ENCODE measurements at places on chromosomes 12 and 14.

GRCh38 chr14:75520852-75521251 lies 1.4 kb upstream of the BATF start:
- DNase-seq = no peak

DNA sequence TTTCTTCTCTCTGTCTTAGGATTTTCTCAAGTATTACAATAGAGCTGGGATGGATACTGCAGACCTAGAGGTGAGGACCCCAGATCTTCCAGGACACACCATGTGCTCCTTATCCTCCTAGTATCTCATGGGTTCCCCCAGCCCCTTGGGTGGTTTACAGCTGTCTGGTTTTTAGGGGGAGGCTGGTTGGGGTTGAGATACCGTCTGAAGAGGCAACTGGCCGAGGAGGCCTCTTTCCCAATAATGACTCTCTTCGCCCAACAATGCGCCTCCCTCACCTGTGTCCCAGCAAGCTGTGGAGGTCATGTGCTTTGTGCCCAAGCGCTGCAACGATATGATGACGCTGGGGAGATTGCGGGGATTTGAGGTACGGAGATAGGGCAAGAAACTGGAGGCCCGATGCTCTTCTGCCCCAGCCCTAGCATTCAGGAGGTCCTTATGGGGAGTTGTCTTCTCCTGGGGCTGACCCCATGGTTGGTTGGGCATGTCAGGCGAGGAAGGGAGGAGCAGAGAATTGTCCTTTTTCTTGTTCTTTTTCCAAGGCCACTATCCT lies 3.8 kb downstream of the ARHGEF25 start:
- no peak for DNase-seq

- no peak for DNase-seq
These were observed 7.6 kb upstream of the RNF34 start for GRCh38 chr12:121392325-121392716.

- peak; percentile 29 for DNase-seq
These were observed 68.2 kb upstream of the E2F7 start for GRCh38 chr12:77133566-77133965.

DNA sequence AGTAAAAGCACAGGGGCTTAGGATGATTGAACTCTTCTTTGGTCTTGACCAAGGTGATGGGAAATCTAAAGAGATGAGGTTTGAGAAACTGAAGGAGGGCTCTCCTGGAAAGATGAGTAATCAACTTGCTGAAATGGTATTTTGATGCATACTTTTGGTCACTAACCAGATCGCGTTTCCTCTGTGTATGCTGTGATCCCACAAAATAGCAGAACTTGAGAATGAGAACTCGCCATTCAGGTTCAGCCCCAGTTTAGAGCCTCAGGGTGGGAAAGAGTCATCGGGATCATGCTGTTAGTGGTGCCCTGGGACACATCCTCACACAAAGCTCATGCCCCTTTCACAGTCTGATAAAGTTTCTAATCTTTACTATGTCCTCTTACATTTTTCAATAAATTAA lies 488.8 kb downstream of the ETNK1 start:
- no peak for DNase-seq

DNA sequence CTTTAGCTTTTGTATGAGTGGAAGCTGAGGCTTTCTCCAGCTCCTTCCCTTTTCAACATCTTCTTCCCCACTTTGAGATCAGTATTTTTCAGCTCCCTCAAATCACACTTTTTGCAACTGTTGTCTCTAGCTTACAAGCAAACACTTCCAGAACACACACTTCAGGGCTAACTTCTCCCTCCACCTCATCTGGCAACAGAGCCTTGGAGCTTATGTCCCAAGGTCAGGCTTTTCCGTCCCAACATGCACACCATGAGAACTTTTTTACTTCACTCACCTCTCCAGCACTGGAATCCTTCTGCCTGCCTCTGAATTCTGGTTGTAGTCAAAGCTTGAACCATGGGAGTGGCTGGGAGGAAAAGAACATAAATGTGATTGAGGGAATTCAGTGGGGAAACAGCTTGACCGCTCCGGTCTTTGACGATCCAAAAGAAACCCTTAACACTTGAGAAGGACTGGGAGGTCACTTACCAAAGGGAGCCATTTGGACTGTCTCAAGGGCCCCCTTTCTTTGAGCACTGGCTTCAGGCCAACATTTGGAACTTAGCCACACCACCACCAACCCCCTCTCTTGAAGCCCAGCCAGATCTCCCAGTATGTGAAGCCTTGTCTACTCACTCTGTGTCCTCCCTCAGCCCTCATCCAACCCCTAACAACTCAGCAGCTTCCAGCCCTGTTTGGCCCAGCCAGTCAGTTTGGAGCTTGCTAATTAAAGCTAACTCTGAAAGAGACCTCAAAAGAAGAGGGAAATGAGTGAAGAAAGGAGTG lies 3.9 kb upstream of the BLOC1S1 start:
- DNase-seq = no peak

DNA sequence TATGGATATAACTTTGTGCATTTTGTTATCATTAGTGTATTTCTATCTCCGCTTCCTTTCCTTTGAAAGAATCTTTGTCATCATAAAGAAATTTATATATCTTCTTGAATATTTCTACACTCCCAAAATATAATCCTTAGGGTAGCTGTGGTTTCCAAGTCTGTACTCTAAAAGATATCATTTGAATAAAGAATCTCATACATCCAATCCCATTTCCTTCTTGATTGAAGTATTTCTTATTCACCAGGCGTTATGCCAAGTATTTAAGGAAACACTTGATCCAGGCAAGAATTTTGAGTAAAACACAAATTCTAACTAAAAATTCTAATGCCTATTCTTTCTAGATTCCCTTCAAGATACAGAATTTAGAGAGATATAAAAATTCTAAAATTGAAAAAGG lies 821.8 kb downstream of the GALC start:
- no peak for DNase-seq

GRCh38 chr14:88552876-88553275 lies 1.9 kb downstream of the PTPN21 start:
- no peak for DNase-seq

DNA sequence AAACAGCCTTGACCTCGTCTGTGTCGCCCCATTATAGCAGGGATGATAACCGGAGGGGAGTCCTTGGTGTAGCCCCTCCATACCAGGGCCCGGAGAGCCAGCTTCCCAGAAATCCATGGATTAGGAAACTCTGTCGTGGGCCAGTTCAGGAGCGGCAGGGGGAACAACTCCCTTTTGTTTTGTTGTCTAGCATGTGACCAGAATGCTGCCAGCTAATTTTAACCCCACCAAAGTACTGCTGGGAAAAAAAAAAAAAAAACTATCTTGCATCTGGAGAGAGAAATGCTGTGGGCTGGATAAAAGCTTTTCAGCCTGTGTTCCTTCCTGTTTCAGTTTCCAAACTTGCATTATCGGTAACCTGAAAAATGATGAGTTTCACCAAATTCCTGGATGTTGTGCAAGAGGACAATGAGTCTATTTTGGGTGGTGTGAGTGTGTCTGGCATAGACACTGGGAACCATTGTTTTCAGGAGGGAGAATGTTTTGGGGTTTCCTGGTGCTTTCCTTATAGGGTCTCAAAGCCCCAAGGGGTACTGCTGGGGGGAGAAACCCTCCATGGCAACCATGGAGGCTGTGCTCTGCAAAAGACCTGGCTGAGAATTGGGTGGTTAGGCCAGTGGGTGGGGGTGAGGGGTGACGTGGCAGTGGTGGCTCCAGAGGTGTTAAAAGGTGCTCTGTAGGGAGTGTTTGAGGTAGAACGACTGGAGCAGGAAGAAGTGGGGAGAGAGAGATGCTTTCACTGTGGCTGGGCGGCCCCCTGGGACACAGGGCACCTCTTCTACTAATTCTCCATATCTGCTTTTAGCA lies 14.9 kb upstream of the IRF2BPL start:
- DNase-seq = peak; percentile 81

DNA sequence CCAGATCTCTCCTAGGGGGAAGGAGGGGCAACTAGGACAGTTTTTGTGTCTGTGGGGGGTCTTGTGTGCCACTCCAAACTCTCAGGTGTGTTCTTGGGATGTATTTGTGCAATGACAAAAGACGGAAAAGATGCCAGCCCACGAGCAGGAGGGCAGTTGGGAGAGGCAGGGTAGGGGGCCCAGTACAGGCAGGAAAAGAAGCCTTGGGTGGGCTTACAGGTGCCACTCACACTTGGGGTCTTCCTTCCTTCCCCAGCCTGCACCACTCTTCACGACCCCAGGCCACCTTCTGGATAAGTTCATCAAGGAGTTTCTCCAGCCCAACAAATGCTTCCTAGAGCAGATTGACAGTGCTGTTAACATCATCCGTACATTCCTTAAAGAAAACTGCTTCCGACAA lies 24.4 kb downstream of the OAS2 start:
- DNase-seq = no peak

DNA sequence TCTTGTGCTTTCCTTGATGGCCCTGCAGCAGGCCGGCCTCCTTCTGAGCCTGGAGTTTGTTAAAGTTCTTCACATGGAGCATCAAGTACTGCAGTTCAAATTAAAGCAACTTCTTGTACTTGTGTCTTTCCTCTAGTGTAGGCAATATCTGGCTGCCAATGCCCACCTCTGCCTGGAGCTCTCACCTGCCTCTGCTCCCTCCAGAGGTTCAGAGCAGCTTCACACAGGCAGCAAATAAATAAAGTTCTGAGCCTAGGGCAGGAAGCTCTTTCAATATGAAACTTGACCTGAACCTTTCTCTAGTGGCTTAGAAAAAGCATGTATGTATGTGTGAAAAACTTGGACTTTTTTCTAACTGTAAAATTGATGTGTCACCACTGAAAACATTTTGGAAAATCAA lies 65.9 kb downstream of the ITPR2 start:
- DNase-seq = no peak

DNA sequence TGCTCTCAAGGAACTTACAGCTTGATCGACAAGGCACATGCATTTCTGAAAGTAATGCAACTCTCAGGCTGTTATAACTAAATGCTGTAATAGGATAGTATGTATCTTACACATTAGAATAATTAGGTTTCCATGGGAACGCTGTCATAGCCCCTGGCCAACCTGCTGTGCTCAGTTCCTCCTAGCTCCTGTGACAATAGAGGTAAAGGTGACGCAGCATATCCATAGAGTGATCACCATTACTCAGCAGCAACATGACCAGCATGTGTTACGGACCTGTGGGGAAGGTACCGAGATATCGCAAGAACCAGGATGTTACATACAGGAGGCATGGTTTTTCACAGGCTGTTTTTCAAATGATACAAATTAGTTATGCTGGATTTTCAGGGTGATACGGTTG lies 150.7 kb downstream of the CAND1 start:
- DNase-seq = no peak

- no peak for DNase-seq
These were observed 6.8 kb upstream of the FOXG1 start for GRCh38 chr14:28759653-28760313.

- DNase-seq = no peak
These were observed 54.2 kb upstream of the TSPAN9 start for GRCh38 chr12:3022961-3023360.
